ENCODE measurements at places on chromosomes 12 and 14.

GRCh38 chr14:67311868-67312267, 47.7 kb downstream of the ATP6V1D start:
- no peak for DNase-seq

- no peak for DNase-seq
Observed at GRCh38 chr12:70948236-70948975, 27.9 kb upstream of the PTPRR start.

DNA sequence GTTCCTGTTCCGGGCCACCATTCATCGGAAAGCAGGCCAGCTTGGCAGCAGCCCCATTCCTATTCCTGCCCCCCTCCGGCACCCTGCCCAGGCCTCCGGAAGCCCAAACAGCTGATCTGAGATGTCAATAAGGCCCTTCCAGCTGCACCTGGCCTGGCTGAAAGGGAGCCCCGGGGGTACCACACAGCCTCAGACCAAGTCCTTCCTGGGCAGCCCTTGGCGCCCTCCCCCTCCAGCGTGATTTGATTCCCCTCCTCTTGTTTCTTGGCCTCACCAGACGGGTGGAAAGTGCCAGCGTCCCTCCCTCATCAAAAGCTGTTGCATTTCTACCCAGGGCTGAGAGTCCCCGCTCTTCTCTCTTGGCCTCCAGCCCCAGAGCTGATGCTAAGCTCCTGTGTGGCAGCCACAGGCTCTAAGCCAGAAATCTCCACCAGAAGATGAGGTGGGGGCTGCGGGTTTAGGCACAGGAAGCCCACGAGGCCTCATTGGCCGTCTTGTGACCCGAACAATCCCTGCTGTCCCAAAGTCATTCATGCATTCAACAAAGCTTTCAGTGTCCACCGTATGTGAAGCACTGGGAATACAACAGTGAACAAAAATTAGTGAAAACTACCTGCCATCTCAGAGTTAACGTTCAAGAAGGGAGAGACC, 215.4 kb downstream of the SLC41A2 start:
- DNase-seq, result no peak

GRCh38 chr14:105087308-105087962, 22.2 kb upstream of the GPR132 start:
- DNase-seq, result peak; percentile 35

GRCh38 chr12:91555436-91556415, 373.1 kb upstream of the DCN start:
- DNase-seq, result no peak

DNA sequence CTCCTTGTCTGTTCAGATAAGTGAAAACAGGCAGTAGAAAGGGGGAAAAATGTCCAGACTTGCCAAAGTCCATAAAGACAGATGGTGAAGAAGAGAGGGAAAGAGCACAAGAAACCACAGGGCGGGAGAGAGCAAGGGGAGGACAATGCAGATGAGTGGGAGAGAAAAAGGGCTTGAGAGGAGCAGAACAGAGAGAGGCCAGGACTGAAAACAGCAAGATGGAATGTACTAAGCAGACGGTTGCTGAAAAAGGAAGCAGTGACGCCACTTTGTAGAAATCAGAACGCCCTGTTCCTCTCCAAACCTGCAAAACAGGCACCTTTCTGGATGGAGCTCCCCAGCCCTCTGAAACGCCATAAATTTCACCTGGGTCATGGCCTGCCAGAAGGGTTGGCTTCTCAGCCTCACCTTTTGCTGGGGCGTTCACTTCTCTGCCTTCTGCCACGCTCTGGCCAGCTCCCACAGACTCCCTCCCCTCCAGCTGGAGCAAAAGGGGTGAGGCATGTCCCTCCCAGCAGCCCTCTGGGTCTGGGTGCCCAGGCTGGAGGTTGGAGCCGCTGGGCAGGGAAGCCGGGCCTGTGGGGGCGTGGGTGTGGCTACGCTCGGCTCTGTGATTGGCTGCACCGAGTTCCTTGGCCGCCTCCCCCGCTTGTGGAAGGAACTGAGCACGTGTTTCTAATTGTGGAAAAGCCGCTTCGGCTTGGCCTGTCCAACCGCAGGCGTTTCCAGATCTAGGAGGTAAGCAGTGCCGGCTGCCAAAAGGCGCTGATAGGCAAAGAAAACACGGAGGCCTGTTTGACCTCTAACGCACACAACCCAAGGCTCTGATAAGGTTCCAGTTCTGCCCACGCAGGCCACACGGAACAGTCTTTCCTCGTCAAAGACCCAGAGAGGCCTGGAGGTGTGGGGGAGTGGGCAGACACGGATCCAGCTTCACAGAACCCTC, 29.3 kb downstream of the SLC7A8 start:
- DNase-seq, result peak; percentile 34

DNA sequence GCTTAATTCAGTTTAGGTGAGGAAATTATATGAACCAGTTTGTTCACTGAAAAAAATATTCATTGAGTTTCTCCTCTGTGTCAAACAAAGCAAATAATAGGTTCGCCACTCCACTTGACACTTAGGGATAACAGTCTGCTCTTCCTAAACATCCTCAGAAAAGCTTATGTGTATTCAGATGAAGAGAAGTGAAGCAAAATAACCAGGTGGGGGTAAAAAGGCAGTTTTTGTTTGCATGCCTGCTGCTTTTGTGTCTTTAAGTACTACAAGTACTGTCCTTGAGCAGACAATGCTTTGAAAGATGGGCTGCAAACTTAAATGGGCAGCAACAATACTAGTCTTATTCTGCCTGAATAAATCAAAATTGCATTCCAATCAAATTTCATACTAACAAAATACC, 910.7 kb upstream of the MDGA2 start:
- no peak for DNase-seq

DNA sequence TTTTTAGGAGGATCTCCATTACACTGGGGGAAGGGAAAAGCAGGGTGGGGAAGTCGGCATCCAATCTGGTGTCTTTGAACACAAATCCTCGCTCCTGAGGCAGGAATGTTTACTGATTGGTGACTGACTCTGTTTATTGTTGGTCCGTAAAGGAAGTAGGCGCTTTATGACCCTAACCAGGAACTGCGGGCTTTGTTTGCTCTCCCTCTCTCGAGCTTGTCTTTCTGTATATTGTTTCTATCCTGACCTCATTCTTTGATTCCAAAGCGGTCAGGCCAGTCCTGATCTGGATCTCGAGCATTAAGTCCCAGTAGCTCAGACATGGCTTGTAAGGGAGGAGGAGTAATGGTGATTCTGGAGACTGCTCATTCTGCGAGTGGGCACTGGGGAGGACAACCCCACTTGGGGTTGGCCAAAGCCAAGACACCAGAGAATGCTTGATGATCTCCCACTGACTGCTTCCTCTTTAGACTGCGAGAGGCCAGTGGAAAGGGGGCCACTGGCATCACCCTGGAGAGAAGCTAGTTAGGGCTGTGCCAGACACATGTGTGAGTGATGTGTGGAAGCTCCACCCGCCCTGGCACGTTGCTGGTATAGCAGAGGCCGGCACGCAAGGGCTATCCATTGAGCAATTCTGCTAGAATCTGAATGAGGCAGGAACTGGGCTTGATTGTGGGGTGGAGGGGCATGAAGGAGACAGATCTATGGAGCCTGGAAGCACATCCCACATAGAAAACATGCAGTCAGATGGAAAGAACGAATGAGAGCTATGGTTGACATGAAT, 194.6 kb downstream of the PAX9 start:
- DNase-seq, result no peak

GRCh38 chr12:16670456-16671050, 64.6 kb upstream of the LMO3 start:
- no peak for DNase-seq

DNA sequence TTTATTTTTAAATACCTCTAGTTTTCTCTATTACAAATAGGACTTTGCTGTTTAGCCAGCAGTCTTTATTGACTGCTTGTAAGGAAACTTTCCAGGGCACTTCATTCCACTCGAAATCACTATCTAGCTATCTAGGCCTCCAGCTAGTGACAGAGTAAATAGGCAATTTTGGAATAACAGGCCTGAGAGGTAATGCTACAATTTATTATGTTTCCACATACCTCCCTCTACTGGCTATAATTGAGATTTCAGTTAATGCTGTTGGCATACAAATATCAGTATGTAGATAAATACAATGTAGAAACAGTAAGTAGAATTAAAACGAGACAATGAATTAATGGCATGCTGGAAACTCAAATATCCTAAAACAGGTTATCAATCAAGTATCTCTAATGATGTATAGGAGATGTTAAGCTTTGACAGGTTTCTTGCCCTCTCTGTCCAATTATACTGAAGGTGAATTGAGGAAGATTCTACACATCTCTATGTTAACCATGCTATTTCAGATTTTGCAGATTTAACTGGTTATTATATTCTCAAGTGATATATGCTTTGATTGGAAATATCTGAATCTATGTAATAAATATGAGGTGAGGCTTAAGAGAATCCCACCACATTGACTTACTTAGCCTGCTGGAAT, 7.2 kb downstream of the DTD2 start:
- peak; percentile 26 for DNase-seq

GRCh38 chr12:14190694-14191093, 174.8 kb upstream of the ATF7IP start:
- no peak for DNase-seq

DNA sequence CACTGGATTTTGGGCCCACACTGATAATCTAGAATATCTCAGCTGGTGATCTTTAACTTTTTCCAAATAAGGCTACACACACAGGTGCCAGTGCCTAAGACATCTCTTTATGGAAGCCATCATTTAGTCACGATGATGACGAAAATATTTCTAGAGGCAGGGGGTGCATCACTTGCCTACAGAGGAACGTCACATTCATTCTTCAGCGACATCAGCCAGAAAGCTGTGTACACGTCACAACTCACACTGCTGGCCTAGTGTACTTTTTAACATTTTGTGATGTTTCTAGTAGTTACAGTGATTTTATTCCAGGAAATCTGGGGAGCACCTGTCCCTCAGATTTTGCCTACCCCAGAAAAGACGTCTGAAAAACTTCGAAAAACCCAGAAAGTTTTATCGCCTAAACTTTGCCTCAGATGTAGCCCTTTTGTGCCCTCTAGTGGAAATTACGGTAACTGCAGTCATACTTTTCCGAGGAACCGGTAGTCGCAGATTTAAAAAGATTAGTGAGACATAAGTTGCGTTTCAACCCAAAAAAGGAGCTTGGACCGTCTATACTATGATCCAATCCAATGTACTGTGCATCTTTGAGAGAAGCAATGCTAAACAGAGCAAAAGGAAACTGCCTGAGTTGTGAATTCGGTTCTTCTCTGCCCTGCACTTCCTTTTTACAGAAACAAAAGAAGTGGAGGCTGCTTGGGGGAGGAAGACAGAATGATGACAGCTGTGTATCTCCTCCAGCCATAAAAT, 64.3 kb upstream of the STON2 start:
- DNase-seq, result peak; percentile 53

DNA sequence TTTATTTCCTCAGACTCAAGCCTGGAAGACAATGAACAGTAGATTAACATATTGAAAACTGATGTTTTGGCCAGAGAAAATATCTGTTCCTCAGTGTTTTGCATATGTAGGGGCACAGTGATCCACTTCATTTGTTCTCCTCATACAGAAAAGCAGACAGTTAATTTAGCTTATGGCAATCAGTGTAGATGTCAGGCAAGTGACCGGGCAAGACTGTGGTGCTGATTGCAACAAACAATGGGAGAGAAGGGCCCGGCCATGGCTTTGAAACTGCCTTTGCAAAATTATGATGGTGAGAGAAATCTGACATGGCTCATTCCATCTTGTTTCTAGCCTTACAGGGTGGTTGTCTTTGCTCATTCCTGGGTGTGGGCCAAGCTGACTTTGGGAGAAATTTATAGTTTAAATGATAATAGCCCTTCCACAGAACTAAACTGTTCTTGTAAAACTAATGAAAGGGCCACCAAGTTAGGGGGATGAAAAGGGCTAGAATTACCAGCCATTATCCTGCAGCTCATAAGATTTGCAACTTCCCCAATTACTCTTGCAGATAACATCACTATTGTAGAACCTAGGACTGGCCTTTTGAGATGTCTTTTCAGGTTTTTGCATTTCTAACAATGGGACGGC, 220.3 kb downstream of the KTN1 start:
- no peak for DNase-seq

DNA sequence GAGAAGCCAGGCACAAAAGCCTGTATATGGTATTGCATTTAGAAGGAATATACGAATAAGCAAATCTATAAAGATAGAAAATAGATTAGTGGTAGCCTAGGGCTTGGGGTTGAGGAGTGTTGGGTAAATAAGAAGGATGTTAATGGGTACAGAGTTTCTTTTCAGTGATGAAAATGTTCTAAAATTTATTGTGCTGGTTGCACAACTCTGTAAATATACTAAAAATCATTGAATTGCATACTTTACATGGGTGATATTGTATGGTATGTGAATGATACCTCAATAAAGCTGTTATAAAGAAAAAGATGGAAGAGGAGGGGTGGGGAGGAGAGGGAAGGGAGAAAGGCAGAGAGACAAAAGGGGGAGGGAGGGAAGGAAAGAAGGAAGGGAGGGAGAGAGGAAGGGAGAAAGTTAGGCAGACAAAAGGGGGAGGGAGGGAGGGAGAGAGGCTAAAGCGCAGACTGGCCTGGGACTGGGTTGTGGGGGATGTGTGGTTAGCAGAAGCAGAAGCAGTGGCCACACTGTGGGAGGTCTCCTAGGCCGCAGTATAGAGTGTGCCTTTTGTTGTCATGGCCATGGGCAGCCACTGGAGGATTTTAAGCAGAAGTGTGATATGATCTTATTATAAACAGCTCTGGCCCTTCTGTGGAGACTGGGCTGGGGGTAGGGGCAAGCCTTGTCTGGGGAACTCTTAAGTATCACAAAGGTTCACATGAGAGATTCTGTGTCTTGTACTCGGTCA, 73.6 kb upstream of the ELK3 start:
- peak; percentile 74 for DNase-seq

GRCh38 chr12:26047401-26048226, 77.2 kb downstream of the BHLHE41 start:
- no peak for DNase-seq

GRCh38 chr14:65421201-65421981, 8.9 kb downstream of the FUT8 start:
- DNase-seq, result no peak

DNA sequence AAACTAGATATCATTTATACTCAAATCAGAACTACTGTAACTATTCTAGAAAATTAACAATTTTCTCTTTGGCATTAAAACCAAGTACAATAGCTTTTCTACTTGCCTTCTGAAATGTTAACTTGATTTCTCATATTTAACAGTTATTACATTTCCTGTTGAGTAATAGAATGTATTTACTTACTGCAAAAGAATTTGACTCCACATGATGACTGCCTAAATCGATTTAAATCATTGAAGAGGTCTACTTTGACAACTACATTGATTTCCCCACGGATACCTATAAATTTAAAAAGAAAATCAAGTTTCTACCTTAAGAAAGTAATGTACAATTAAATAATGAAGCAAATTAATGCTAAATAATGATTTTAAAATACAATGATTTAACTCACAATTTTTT, 18.9 kb downstream of the C2CD5 start:
- no peak for DNase-seq

DNA sequence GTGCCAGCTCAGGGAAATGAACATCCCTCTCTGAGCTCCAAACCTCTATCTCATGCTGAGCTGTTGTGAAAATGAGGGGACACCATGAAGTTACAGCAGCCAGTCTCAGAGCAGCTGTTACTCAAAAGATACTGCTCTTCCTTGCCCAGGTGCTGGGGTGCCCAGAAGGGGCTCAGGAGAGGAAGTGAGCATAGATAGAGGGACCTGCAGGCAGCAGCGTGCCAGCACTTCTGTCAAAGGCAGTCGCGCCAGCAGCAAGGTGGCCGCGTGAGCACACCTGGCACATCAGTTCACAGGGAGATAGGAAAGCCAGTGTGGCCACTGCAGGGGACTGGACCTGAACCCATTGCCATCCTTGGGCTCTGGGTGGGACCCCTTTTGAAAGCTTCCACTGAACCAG, 27.8 kb downstream of the C14orf132 start:
- no peak for DNase-seq

- DNase-seq, result no peak
Observed at GRCh38 chr12:105552056-105552455, 221.6 kb downstream of the C12orf75 start.

GRCh38 chr12:108831309-108831991, 25.9 kb downstream of the SSH1 start:
- DNase-seq, result no peak
